Inflammatory macrophage treated with lipopolysaccharide for 4 hours (primary cell): ENCODE measurements at places on chromosomes 12 and 14.

DNA sequence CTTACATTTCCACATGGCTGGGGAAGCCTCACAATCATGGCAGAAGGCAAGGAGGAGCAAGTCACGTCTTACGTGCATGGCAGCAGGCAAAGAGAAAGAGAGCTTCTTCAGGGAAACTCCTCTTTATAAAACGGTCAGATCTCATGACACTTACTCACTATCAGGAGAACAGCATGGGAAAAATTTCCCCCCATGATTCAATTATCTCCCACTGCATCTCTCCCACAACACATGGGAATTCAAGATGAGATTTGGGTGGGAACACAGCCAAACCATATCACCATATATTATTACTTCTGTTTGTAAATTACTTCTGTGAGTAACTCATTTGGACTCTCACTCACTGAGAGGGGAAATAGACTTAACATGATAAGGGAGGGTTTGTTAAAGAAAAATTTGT, 1496.8 kb upstream of the TMEM132C start:
- no peak for DNase-seq

DNA sequence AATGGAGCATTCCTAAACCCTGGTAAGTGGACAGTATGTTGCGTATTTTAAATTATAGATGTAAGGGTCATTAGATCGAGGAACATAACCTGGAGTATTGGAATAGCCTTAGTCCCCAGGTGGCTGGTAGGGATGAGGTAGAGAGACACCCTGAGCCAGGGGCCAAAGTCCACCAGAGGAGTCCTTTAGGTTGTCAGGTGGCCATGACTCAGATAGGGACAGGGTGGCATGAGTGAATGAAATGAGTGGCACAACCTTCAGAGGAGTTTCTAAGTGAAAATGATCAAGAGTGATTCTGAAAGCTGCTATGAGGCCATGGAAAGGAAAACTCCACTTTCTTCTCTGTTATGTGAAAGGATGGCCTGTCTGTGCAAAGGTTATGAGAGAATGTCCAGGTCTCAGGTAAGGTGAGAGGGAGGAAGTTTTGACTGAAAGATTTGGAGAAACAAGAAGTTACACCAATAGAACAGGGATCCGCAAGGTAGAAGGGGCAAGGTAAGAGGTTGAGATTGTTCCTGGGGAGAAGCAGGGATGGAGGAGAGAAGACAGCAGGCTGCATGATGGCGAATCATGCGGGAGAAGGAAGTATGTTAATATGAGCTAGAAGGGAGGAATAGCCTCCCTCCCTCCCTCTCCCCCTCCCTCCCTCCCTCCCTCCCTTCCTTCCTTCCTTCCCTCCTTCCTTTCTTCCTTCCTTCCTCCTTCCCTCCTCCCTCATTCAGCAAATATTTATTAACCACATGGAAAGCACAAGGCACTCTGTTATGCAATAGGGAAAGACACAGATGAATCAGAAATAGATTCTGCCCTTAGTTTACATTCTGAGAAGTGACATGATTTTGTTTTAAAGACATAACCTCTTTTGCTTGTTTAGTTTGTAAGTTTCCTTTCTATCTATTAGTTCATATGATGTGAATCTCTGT, 14.0 kb upstream of the RIPK3 start:
- DNase-seq, result peak; percentile 68

DNA sequence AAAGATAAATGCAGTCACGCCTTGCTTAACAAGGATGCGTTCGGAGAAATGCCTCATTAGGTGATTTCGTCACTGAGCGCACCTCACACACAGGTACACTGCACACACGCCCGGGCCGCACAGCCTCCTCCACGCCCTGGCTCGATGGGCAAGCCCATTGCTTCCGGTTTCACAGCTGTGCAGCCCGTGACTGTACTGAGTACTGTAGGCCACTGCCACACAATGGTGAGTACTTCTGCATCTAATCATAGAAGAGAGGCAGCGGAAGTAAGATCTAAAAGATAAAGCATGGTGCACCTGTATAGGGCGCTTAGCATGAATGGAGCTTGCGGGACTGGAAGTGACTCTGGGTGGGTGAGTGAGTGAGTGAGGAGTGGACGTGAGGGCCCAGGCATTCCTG, 4.3 kb downstream of the RIMBP2 start:
- DNase-seq, result no peak

GRCh38 chr12:113610698-113611097, 139.0 kb upstream of the LHX5 start:
- DNase-seq, result no peak

GRCh38 chr14:93745603-93746273, 42.5 kb downstream of the PRIMA1 start:
- DNase-seq, result no peak

DNA sequence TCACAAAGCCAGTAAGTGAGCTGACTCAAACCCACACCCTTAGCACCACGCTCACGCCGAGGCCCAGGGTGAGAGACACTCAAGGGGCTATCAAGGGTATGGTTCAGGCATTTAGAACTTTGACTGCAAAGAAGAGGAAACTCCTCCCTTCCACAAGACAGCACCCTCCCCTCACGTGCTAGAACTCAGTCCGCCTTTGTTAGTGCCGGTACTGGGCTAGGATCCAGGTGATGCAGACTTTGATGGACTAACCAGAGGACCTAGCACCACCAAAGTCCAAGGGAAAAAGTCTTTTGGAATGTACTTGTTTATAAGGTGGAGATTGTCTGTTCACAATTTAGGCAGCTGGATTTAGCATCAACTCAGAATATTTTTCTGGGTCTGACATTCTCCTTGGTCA, 33.7 kb downstream of the VWF start:
- no peak for DNase-seq
